ENCODE measurements at places on chromosomes 12 and 14. TPM values are rescaled to one million over a fixed set of nuclear protein-coding genes. Genes with fewer than 3 reads are reported as not detected.

The OAS2 gene
- total RNA-seq = 0.59 TPM

DNA sequence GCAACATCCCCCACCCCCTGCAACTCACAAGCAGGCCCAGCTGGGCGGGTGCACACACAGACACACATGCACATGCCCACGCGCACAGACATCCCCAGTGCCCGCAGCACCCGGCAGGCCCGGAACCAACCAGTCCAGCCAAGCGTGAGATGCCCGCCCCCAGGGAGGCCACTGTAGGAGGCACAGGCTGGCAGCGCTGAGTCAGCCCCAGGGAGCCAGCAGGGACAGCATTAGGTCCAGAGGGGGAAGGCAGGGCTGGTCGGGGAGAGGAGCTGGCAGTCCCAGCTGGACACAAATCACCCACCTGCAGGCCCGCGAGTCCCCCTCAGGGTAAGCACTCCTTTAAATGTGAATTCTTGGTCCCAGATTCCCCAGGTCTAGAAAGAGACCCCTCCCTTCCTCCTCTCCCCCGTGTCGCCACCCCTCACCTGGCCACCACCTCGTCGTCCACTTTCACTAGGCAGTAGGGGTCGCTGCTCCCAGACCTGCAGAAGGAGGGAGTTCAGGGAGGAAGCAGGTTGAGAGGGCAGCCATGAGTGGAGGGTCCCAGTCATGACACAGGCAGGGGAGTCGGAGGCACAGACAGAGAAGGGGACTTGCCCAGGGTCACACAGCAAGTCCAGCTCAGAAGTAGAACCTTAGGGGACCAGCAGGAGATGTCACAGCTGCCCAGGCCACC is 5.0 kb downstream of the RASAL1 start:
- no peak for DNase-seq

DNA sequence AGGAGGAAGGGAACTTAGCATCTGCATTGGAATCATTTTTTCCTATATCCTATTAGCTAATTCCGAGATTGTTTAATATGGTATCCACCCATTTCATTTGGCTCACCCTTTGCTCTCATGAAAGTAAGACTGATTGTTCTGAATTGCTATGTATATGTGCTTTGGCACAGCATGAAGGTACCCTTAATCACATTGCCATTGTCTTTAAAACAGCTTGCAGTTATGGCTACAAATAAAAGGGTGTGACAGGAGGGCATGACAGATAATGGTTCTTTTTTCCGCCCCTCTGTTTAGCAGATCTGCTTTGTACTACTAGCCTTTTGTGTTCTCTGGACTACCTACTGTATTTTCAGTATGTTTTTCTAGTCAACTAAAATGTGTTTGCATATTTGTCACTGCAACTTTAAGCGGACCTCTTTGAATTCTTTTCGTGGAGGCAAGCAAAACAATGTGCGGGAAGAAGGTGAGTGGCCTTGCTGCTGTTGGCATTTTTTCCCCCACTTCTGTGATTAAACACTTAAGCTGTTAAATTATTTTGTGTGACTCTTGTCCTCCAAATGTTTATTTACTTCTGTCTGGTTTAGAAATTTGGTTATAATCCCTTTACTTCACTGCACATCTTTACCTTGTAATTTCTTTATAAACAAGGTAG is 35.8 kb downstream of the FBXO34 start:
- no peak for DNase-seq

DNA sequence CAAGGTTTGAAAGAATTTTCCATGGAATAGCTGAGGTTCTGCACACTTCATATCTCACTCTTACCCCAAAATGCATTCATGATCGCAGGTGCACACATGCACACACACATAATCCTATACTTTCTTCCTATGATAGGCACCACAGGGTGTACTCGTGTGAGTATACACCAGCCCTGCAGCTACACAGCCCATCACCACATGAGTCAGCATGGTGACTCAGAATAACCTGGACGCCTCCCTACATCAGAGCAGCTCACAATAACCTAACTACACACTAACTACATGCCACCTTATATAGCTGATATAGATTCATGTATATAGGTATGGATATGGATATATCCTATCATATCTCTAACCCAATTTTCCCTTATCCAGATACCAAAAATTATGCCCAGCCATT is 850.2 kb upstream of the TMEM132C start:
- DNase-seq = no peak

The SEC23A gene
- 171 TPM for total RNA-seq

The C3AR1 gene
- total RNA-seq = 4.2 TPM

The COX14 gene
- 48.3 TPM for total RNA-seq

GRCh38 chr12:11795192-11795912 is 145.9 kb downstream of the ETV6 start:
- no peak for DNase-seq

The ABCC9 gene
- total RNA-seq = 47.4 TPM

The COL2A1 gene
- total RNA-seq = 1.9 TPM

The DNAAF2 gene
- total RNA-seq = 6.1 TPM

DNA sequence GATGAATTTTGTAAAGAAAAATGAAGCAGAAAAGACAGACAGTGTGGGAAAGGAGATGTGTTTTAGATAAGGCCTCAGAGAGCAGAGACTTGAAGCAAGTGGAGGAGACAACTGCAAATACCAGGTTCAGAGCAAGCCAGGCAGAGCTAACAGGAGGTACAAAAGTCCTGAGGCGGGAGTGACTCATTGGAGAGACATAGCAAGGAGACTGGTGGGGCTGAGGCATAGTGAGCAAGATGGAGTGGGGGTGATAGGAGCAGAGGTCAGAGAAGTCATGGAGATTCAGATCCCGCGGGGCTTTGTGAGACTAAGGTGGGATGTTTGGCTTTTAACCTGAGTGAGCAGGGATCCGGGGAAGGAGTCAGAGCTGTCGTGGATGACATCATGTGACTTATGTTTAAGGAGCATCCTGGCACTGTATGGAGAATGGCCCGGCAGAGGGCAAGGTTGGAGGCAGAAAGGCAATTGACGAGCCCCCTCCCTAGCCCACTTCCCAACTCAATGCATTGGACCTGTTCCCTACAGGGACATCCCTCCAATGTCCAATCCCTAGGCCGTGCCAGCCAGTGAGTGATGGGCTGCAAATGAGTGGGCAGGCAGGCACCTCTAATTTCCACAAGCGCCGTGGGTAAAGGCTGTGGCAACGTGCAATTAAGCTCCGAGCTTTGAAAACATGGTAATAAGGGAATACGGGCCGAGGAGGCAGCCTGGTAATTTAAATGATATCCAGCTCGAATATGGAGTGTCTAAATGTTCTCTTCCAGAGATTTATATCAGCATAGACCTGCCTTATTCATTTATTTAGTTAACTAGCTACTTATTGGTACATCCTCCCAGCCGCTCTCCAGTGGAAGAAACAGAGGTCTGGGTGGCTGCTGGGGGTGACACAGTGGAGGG is 206.8 kb upstream of the LHX5 start:
- no peak for DNase-seq
